ENCODE measurements at places on chromosomes 2 and 18. TPM values are rescaled to one million over a fixed set of nuclear protein-coding genes. Genes with fewer than 3 reads are reported as not detected.

The MDH1 gene
- 197 TPM for total RNA-seq

The SPDYA gene
- 1.2 TPM for total RNA-seq

The CD8A gene
- total RNA-seq, result 675 TPM

GRCh38 chr18:42401131-42401673 is 446.2 kb downstream of the PIK3C3 start:
- DNase-seq, result no peak

- peak; percentile 28 for DNase-seq
Observed at GRCh38 chr18:37483221-37483971, 82.2 kb downstream of the CELF4 start.

- no peak for DNase-seq
Observed at GRCh38 chr2:3115301-3116042, 262.1 kb downstream of the EIPR1 start.

- DNase-seq, result no peak
Observed at GRCh38 chr18:58848685-58849084, 16.0 kb upstream of the ZNF532 start.

- no peak for DNase-seq
Observed at GRCh38 chr2:207920321-207920720, 105.0 kb downstream of the PLEKHM3 start.

Measured in activated CD8-positive, alpha-beta T cell treated with anti-CD3 and anti-CD28 coated beads, Interleukin-2, amount 10 ng/mL, durations not matched to agents 7 days and 5 days (primary cell).